ENCODE measurements at places on chromosomes 16 and 17.
A peak's percentile ranks its signal among the peaks of the same experiment; 100 is the strongest.

GRCh38 chr17:59376506-59376905, 45.1 kb downstream of the YPEL2 start:
- no peak for DNase-seq

- no peak for DNase-seq
These were observed 878 bp upstream of the RNF157 start for GRCh38 chr17:76241204-76241538.

DNA sequence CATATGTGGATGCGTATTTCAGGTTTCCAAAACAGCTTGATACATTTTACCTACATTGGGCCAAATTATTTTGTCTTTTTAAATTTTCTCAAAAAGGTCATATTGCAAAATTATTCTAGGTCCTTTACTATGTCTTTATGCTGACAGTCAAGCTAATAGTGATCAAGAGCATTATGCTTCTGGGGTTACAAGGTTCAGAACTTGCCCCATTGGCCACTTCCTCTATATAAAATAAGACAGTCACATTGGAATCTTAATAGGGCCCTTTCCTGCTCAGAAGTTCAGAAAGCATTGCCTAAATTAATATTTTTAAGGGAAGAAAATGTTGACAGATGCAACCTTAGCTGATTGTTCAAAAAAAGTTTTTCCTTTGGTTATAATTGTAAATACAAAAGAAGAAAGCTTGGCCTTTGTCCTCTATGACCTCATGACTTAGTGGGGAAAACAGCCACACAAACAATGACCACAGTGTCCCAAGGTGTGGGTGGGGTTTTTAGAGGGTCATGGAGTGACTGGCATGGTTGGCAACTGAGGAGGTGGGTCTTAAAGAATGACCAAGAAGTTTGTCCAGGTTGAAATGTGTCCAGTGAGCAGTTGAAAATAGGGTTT, 11.8 kb upstream of the RAB11FIP4 start:
- DNase-seq = no peak

DNA sequence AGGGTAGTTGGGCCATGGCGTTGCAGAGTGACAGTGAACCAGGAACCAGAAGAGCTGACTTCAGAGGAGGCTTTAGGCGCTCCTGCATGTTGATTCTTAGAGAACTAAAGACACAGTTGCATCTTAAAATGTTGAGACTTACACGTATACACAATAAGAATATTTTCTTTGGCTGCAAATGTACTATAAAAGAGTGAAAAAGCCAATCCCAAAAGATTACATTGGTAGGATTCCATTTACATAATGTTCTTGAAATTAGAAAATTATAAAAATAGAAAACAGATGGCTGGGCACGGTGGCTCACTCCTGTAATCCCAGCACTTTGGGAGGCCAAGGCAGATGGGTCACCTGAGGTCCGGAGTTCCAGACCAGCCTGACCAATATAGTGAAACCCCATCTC, 738.8 kb downstream of the WWOX start:
- no peak for DNase-seq

GRCh38 chr17:53191878-53192277, 630.8 kb upstream of the KIF2B start:
- DNase-seq = no peak

DNA sequence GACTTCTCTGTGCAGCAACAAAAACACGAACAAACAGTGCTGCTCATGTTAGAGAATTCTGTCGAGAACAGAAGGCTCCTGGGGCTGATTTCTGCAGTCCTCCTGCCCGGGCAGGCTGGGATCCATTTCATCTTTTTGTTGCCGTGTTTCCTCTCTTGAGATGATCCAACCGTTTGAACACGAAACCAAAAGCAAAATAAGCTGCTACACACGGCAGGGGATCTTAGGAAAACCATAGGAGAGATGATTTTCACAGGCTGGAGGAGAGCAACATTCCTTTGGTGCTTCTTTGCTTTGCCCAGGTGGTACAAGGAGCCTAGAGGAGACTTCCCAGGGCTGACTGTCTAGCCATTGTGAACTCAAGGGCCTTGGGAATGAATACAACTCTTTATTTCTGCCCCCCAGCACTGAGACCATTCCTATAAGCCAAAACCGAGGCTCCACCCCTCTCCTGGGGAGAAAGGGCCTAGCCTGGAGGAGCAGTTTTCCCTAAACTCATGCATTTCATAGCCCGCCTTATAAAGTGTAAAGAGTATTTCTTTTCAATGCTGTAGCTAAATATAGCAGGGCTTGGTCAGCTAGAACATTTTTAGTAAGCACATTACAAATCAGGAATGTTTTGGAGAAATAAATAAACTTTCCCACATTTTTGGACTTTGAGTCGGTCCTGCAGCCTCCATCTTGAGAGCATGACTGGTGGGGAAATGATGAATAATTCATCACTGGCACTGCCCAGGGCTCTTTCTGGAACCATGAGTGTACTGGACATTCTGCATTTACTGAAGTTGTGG, 7.7 kb downstream of the FOXL1 start:
- DNase-seq = peak; percentile 80

- peak; percentile 46 for DNase-seq
These were observed 18.2 kb upstream of the NXPH3 start for GRCh38 chr17:49557312-49558024.

DNA sequence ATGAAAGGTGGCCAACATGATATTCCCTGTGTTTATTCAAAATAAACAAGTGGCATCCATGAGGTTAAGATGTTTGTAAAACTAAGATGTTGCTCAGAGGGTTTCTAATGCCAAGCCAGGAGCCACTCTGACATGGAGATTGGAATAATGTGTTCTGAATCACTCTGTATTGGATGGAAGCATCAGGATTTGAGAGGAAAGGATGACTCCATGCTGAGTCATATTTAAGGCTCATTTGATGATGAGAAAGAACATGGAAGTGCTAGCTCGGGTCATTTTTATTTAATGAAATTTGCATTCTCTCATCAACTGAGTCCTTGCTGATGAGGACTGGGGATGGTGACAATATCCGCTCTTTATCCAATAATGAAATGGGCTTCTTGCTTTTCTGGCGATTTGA, 6.2 kb downstream of the VAT1L start:
- peak; percentile 84 for DNase-seq

GRCh38 chr16:87970186-87970585, 19.0 kb downstream of the BANP start:
- DNase-seq = peak; percentile 43

GRCh38 chr16:66660422-66661209, 35.9 kb downstream of the CMTM4 start:
- peak; percentile 88 for DNase-seq

DNA sequence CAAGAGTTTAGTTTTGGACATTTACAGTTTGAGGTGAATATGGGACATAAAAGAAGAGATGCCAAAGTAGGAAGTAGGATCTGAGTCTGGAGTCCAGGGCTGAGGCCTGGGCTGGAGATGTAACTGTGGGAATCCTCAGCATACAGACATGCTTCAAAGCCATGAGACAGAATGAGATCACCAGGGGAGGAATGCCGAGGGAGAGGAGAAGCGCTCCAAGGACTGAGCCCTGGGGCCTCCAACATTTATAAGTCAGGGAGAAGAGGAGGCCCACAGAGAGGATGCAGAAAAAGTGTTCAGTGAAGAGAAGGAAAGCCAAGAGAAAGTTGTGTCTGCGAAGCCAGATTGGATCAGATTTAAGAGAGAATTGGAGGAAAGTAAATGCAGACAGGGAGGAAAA, 277.5 kb upstream of the MYOCD start:
- peak; percentile 42 for DNase-seq

GRCh38 chr17:34366010-34366409, 3.0 kb upstream of the CCL1 start:
- no peak for DNase-seq
